Putamen (tissue), 1 donor: ENCODE measurements at places on chromosomes 11 and 22.

DNA sequence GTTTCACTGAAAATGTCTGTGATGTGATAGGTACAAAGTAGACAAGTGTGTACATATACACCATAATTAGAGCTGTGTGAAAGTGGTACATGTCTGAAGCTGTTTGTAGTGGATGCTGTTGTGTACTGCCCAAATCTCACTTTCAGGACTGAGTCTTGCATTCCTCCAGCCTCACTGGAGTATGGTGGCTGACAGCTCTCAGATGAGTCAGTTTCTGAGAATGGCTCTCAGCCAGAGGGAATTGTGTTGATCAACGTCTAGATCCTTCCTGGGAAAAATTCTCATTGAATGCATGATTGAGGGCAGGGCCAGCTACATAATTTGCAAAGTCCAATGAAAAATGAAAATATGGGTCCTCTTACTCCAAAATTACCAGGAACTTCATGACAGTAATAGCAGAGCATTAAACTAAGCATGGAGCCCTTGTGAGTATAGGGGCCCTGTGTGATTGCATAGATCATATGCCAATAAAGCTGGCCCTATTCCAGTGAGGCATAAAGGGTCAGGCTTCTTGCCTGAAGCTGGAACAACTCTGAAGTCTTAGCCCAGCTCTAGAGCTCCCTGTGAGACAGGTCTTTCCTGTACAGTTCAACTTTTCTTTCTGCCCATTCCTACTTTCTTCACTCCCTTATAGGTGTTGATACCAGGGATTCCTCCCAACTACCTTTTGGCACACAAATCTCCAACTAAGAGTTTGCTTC, 10.8 kb upstream of the CYP2R1 start:
- no peak for DNase-seq

DNA sequence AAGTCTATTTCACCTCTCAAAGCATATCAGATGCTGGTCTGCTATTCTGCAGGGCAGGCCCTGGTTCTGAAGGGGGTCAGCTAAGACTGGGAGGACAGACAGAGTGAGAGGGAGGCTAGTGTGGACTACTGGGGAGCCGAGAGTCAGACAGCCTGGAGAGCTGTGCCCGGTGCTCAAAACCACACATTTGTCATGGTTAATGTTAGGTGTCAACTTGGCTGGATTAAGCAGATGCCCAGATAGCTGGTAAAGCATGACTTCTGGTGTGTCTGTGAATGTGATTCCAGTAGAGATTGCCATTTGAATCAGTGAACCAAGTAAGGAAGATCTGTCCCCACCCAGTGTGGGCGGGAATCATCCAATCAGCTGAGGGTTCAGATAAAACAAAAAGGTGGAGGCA, 102.6 kb downstream of the SNX19 start:
- no peak for DNase-seq

DNA sequence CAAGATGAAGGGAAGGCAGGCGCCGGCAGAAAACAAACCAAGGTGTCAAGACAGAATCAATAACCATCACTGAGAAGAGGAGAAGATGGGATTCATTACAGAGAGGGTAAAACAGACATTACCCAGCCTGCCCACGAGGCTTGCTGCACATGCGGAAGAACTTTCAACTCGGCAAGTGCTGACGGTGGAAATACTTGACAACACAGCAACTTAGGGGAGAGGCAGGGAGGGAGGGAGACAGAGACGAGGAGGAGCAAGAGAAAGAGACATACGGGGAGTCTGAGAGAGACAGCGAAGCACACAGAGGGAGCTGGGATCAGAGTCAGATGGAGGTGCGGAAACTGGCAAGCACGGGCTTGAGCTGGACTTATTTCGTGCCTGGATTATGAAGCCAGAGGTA, 129.3 kb upstream of the NECTIN1 start:
- no peak for DNase-seq

DNA sequence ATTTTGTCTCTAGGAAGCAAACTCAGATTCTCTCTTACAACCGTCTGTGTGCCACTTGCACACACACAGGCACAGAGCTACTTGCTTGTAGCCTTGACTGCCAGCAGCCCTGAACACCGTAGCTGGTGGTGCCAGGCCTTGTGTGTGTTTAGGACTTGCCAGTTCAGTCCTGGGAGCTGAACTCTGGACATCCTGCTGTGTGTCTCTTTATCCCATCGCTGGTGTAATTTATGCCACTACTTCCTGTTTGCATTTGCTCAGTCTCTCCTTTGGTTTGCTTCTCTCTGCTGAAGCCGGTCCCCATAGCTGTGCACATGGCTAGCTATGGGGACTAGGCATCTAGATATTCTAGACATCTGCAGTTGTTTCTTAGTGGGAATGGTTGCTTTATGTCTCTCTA, 24.0 kb downstream of the MARK2 start:
- DNase-seq = no peak

- no peak for DNase-seq
Observed at GRCh38 chr11:119345685-119346084, 820 bp downstream of the MFRP start.

GRCh38 chr11:58770627-58771457, 39.1 kb upstream of the GLYAT start:
- DNase-seq = no peak
